ENCODE measurements at places on chromosomes 13 and 19.

DNA sequence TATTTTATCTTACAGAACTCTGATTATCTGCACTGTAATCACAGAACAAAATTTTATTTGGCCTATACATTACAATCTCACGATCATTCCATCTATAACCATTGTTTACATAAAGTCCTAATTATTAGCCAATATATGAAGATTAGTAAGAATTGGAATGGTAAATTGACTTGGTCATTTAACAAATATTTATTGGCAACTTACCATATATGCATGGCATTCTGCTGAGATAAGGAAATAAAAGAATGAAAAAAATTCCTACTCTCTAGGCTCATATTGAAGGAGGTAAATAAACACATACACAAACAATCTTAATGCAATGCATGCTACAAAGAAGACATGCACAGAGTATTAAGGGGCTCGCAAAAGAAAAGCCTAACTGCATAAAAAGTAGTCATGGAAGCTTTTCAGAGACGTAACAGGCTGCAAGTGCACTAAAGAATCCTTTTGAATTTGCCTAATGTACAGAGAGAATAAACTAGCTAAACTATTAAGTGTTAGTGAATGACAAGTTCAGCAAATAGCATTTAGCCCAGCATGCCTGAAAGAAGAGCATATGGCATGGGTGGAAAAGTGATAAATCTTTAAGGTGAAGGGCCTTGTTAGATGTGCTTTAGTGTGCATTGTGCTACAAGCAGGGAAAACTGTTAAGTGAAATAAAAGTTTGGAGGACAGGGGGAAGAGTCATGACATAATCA is 1131.1 kb downstream of the PCDH9 start:
- DNase-seq, result no peak

DNA sequence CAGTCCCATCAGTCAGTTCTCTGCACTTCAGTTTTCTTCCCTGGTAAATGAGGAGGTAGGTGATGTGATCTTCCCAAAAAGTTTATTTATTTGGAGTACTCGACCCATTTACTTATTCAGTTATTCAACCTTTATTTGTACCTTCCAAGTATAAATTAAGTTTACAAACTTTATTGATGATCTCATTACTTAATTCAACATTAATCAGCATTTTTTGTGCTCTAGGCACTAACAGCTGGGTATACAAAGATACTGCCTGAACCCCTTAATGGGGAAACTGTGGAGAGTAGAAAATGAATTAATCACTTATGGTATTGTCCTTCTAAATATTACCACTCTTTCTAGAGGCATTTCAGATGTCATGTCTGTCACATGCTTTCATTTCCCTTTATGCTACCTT is 293.3 kb downstream of the DLEU7 start:
- no peak for DNase-seq

GRCh38 chr13:112722433-112723263 is 32.8 kb downstream of the ATP11A start:
- DNase-seq, result no peak

GRCh38 chr19:13637664-13638063 is 126.7 kb upstream of the MRI1 start:
- DNase-seq, result no peak

GRCh38 chr13:24619282-24619681 is 60.9 kb upstream of the ATP12A start:
- no peak for DNase-seq

GRCh38 chr19:52527956-52528351 is 486 bp downstream of the ZNF808 start:
- no peak for DNase-seq

GRCh38 chr19:459724-460511 is 915 bp downstream of the SHC2 start:
- DNase-seq, result no peak

GRCh38 chr19:51694318-51695085 is 1.4 kb downstream of the SPACA6 start:
- no peak for DNase-seq

DNA sequence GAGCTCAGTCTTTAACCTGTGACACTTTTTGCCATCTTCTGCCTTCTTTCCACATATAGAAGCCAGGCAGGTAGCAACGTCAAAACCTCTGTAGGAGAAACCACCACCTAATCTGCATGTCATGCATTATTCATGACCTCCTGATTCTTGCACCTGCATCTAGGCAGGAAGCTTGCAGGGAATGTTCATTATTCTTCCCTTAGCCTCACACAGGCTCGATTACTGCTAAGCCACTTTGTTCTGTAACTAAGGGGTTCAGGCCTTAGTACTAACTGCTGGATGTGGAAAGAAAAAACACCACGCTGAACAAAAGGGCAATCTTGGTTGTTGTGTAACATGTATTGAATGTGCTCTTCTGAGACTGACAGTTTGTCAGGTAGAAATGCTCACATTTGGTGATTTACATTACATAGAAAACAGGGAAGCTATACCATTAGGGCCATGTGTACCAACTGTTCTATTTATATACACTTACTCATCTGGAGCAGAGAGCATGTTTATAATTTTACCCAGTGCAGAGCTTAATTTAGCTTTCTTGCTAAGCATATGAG is 366.9 kb downstream of the KLF12 start:
- DNase-seq, result no peak

DNA sequence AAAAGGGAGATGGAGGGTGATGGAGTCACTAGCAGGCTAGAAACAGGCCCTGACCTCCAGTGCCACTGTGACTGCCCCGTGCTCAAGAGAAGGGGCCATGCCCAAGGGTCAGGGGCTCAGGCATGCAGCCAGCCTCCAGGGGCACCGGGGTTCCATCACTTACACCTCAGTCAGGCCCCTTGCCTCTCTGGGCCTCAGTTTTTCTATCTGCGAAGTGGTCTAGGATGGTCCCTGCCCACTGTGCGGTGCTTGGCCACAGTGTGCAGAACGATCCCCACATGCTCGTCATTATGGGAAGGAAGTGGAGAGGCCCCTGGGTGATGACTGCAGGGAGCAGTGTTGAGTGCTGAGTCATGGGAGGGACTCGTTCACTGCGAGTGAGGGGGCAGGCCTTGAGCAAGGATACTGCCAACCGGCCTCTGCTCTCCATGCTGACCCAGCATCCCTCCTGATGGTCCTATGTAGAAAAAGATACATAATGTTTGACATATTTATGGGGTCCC is 23.1 kb downstream of the TMED1 start:
- DNase-seq, result no peak

DNA sequence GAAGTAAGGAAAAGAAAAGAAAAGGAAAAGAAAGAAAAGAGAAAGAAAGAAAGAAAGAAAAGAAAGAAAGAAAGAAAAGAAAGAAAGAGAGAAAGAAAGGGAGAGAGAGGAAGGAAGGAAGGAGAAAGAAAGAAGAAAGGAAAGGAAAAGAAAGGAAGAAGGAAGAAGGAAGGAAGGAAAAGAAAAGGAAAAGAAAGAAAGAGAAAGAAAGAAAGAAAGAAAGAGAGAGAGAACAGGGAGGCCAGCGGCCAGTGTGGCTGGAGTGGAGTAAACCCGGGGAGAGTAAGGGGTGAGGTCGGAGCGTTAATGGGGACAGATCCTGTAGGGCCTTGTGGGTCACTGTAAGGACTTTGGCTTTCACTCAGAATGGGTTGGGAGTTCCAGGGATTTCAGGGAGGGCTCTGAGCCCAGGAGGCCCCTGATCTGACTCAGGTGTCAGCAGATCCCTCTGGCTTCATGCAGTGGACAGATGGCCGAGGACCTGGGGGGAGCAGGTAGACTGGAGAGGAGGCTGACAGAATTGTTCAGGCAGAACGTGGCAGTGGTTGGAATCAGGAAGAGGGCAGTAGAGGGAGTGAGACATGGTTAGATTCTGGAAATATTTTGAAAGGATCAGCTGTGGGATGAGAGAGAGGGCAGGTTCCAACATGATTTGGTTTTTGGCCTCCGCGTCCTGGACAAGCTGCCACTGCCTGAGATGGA is 19.8 kb upstream of the FXYD3 start:
- no peak for DNase-seq

GRCh38 chr13:113120300-113121182 is 2.1 kb upstream of the F10 start:
- no peak for DNase-seq

DNA sequence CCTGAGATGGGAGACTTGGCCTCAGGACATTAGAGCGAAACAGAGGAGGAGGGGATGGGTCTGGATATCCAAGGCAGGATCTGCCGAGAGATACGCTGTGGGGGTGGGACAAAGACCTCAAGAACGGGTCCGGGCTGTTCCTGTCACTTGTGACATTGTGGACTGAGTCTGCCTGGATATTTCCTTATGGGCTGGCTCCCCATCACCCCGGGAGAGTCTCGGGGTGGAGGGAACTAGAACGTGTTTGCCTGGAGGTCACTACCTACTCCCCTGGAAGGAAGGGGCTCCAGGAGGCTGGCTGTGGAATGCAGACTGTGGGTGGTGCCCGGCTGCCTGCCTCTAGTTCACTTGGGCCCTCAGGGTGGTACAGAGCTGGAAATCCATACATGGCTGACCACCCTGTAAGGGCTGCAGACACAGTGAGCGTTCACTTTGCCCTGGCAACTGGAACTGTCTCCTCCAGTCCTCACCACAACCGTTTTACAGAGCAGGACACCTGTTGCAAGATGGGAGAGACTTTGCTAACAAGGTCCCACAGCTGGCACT is 26.4 kb downstream of the DNM2 start:
- DNase-seq, result no peak

- no peak for DNase-seq
Measured at GRCh38 chr13:87676254-87677042, 5.3 kb downstream of the SLITRK5 start.

GRCh38 chr19:40472516-40472915 is 5.7 kb downstream of the SPTBN4 start:
- no peak for DNase-seq

DNA sequence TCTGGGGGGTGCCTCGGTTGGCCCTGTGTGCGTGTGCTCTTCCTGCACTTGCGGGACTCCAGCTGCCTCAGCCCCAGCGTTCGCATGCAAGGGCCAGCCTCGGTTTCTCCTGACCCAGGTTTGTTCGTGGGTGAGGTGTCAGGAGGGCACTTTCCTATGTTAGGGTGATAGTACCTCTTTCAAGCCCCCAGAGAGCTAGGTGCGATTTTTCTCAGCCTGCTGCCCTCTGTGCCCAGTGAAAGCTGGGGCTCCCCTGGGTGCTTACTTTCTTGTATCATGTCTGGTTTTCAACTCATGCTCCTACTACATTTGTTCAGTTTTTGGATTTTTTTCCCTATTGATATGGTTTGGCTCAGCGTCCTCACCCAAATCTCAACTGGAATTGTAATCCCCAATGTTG is 289.2 kb downstream of the TEX29 start:
- no peak for DNase-seq

GRCh38 chr13:73842626-73843025 is 291.6 kb downstream of the KLF12 start:
- no peak for DNase-seq

DNA sequence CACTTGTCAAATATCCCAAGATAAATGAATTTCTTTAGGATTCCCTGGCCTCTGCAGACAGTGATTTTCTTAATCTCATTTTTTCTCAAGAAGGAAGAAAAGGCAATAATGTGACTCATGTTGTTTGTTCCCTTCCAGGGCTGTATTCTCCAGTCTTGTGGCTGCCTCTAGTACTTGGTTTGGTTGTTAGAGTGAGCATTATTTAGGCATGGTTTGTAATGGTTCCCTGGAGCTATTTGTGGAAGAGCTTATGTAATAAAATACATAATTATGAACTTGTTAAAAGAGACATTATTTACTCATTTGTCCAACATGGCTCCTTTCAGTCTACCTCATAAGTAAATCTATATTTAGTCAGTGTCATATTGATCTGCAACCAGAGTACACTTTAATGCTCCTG is 270.4 kb downstream of the DCT start:
- no peak for DNase-seq

DNA sequence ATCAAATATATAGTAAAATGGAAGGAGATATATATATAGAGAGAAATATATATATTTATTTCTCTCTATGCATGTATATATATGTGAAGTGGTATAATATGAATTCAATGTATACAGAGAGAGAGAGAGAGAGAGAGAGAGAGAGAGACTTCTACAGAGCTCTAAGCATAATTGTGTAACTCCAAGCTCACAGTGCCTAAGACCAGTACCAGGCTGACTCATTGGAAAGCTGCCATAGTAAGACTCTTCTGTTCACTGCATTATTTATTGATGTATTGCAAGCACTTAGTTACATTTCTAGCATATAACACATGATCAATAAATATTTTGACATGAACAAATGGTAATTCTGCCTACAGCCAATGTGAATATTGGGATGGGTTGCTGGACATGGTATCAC is 1734.7 kb downstream of the SLITRK1 start:
- no peak for DNase-seq

DNA sequence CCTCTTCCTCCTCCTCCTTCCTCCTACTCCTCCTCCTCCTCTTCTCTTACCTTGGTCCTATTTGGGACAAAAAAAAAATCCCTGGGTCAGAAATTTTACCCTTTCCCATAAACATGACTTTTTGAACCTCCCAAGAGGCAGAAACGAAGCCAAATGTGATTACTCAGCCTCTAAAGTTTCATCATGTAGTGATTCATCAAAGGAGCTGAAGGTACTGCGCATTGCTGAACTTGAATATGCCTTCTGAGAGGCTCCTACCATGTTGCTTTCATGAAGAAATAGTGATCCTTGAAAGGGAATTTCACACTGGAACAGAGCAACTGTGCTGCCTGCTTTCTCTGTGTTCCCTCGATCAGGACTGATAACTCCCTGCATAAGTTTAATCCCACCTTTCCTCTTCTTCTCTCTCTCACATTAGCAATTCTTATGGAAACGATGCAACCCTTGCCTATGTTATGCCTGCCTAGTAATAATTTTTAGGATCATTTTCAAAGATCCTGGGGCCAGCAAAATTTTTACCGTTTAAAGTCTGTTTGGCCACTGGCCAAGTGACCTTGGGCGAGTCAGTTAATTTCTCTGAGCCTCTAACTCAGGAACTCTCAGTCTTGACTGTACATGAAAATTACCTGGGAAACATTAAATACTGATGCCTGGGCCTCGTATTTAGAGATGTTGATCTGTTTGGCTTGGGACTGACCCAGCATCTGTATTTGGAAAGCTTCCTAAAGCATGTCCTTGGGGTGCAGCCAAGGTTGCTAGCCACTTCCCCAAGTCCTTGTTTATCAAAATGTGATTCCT is 149.5 kb downstream of the DCT start:
- no peak for DNase-seq

GRCh38 chr19:54002495-54003315 is 11.3 kb downstream of the CACNG6 start:
- no peak for DNase-seq

GRCh38 chr19:54023191-54023590 is 31.8 kb downstream of the CACNG6 start:
- no peak for DNase-seq

DNA sequence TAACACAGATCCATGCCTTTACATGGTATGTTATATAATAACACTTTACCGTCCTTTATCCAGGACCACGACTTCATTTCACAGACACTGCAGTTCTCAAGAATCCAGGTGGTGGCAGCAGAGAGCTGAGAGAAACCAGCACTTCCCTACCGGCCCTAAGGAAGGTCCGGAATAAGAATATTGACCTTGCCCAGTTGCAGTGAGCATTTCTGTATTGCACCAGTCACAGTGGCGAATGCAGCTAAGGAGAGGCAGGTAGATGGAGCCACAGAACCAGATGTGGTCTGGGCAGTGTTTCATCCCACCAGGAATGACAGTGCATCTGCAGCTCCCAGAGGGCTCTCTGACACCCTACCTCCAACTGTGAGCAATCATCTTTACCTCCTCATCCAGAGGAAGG is 44.6 kb downstream of the ZNF787 start:
- DNase-seq, result no peak
